ENCODE measurements at places on chromosomes 3 and 15.

GRCh38 chr3:4241595-4242170 is 61.5 kb upstream of the SETMAR start:
- no peak for ATAC-seq

- ATAC-seq = no peak
Measured at GRCh38 chr3:131326307-131326706, 55.3 kb upstream of the NUDT16 start.

DNA sequence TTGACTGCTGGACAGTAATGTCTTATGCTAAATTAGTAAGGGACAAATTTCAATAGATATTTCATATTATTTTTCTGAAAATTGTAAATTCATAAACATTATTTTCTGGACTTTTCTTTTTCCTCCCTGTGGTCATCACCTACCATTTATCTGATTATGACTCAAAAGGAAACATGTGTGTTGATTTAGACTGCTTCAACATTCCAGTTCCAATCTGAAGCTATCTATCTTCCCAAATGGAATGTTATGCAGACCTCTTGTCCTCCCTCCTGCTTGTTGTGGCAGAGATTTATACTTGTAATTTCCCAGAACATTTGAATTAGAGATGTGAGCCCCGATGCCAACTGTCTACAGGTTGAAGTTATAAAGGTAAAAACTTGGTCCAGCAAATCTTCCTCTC is 803.4 kb downstream of the TUSC7 start:
- ATAC-seq = peak; percentile 95

DNA sequence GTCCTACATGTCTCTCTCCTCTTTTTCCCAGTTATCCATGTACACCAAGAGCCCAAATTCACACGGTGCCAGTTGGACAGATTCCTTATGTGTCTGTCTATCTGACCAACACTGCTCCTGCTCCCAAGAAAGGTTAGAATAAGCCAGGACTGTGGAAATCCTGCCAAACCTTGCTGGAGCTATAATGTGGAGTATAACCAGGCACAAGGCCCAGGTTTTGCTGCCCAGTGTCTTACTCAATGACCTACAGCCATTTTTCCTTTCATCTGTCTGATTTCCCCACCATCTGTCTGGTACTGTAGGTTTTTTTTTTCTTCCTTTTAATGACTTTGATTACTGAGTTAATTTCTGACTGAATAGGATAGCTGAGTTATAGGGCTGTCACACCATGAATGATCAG is 26.5 kb upstream of the MINDY4B start:
- no peak for ATAC-seq

DNA sequence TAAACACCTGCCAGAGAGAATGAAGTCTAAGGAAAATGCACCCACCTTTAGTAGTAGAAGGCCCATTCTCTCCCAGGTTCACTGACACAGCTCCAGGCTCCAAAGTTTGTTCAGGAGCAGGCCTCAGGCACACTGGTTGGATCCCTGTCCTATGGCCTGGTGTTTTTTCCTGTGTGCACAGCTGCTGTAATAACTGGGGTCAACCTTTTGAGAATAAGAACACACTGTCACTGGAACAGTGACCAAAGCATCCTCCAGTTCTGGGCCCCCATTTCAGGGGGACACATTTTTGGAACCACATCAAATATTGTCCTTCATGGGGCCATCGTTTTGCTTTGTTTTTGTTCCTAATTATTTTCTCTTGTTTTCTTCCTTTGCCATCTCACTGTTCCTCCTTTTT is 95.8 kb downstream of the ARNT2 start:
- no peak for ATAC-seq

Data from SK-N-SH treated with all-trans-retinoic acid at 6 μM for 48 hours (cell line).